ENCODE measurements at places on chromosomes 13 and 19.

DNA sequence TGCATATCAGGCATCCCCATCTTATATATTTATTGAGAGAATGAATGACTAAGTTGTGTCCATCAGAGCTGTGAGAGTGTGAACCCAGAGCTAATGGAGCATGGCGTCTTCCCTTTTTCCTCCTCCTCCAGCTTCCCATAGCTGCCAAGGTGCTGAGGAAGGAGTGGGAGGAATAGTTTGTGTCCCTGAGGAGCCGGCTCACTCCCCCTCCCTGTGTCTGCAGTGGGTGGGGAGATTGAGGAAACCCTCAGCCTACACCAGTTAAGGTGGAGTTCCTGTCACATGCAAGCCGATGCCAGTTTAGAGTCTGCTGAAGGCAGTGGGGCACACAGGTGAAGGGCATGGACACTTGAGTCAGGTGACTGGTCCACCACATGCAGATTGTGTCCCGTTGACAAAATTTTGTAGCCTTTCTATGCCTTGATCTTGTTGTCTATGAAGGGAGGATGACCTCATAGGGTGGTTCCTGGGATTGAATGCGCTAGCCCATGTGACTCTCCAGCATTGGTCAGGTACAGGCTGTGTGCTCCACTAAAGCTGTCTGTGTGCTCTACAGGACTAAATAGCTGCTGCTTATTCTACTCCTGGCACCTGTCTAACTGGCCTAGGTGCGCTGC is 47.6 kb upstream of the GPI start:
- DNase-seq, result no peak

DNA sequence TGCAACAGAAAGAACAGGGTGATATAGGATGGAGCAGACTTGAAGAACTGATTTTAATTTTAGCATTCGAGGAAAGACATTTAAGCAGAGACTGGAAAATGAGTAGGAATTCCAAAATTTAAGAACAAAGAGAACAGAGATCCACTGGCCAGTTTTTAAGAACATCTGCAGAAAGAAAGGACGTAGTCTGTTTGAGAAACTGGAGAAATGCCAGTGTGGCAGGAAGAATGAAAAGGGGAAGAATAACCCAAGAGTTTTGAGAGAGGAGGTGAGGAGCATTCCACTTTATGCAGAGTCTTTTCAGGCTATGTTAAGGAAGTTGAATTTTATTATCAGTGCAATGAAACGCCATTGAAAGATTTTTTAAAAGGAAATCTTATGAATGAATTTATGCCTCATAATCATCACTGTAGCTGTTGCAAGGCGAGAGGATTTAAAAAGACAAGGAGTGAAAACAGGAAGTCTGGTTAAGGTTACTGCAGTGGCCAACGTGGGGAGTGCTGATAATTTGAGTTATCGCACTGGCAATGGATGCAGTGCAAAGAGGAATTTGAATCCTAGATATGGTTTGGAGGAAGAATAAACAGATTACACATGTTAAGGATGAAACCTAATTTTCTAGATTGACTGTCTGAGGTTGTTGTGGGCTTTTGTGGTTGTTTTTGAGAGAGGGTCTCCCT is 253.8 kb downstream of the DACH1 start:
- DNase-seq, result no peak

DNA sequence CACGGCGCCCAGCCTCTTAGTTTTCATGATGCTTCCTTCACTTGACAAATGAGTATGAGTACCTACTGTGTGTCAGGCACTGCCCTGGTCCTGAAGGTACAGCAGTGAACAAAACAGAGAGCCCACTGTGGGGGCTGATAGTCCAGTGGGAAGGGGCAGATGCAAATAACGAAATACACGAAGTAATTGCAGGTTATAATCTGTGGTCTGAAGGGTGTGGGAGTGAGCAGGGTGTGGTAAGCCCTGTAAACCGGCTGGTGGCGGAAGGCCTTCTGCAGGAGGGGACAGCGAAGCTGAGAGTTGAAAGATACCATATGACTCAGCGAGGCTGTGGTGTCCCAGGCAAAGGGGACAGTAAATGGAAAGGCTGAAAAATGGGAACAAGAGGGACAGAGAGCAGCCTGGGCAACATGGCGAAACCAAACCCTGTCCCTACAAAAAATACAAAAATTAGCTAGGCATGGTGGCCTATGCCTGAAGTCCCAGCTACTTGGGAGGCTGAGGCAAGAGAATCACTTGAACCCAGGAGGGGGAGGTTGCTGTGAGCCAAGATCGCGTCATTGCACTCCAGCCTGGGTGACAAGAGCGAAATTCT is 60.5 kb downstream of the MAP4K1 start:
- peak; percentile 39 for DNase-seq

GRCh38 chr19:49117677-49118564 is 1.0 kb downstream of the C19orf73 start:
- DNase-seq, result no peak

DNA sequence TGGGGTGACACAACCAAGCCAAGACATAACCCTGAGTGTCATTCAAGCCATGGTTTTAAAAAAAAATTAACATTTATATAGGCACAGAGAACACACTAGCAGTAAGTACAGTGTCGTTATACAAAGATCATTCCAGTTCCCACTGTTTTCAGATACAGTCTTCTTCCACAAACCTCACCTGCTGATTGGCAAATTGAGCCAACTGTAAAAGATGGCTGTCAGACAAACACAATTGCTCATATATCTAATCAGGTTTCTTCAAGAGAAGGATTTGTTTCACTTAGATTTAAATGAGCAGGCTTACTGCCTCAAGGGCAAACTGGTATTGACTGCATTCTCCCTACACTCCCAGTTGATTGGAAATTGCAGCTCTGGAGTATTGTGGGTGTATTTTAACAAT is 308.9 kb downstream of the RBM26 start:
- no peak for DNase-seq

DNA sequence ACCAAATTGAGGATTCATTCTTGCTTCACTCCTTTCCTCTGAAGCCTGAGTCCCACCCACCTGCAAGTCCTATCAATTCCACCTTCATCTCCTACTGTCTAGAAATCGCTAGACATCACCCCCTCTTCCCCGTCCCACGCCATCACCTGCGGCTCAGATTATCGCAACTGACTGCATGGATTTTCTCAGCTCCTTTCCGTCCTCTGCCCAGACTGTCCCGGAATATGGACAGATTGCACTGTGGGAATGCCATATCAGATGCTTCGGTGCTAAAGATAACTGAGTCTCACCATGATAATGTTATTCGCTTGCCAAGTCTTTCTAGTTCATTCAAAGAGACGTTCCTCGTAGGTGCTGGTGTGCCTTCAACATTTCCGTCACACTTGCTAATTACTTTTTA is 66.4 kb upstream of the USP29 start:
- no peak for DNase-seq

GRCh38 chr19:6516018-6516658 is 14.0 kb upstream of the TUBB4A start:
- no peak for DNase-seq

GRCh38 chr19:3649888-3650287 is 23.3 kb upstream of the CACTIN start:
- no peak for DNase-seq

DNA sequence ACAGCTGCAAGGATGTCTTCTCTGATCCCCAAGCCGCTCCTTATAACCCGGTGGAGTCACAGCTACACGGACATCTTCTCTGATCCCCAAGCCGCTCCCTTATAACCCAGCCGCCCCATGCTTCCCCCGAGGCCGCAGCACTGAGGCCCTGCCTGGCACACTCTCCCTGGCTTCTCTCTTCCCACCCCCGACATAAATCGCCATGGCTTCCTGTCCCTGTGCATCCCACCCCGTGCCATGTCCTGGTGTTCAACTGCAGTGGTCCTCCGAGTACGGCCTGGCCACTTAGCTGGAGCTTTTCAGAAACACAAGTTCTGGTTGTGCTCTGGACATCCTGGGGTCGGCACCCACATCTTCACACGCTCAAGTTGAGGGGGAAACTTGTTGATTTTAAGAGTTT is 60.4 kb downstream of the RASA3 start:
- DNase-seq, result no peak

GRCh38 chr13:106486287-106486686 is 49.2 kb downstream of the EFNB2 start:
- no peak for DNase-seq
